GM12892 (cell line): ENCODE measurements at places on chromosomes 3 and 15.

- DNase-seq: no peak
Observed at GRCh38 chr3:140950863-140951262, 9.2 kb downstream of the SLC25A36 start.

DNA sequence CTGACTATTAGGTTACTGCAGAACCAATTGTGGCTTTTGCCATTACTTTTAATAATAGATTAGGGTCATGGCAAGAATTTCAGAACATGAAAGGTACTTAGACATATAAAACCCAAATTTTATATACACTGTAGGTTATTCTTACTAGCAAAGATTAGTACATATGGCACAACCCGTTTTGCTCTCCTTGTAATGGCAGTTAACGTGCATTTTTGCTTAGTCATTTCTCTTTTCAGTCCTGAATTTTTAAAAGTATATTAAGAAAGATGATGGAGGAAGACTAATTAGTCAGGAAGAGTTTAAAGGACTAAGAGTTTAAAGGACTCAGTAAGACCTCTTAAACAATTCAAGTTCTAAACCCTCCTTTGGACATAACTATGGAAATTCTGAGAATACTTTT, 114.0 kb downstream of the PEAK1 start:
- no peak for DNase-seq

- no peak for DNase-seq
Observed at GRCh38 chr3:24740326-24740725, 245.7 kb upstream of the THRB start.

GRCh38 chr3:81728766-81729544, 32.5 kb downstream of the GBE1 start:
- DNase-seq: no peak

DNA sequence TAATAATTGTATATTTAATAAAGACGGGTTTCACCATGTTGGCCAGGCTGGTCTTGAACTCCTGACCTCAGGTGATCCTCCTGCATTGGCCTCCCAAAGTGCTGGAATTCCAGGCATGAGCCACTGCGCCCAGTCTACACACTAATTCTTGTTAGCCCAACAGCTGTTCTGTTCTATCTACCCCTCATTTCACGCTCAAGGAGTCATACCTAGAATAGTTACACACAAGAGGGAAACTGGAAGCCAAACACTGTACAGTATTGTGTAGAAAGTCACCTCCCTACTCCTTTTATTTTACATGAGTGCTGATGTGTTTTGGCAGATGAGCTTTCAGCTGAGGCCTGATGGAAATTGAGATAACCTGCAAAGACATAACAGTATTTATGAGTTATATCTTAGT, 13.4 kb upstream of the CTDSPL2 start:
- DNase-seq: no peak

DNA sequence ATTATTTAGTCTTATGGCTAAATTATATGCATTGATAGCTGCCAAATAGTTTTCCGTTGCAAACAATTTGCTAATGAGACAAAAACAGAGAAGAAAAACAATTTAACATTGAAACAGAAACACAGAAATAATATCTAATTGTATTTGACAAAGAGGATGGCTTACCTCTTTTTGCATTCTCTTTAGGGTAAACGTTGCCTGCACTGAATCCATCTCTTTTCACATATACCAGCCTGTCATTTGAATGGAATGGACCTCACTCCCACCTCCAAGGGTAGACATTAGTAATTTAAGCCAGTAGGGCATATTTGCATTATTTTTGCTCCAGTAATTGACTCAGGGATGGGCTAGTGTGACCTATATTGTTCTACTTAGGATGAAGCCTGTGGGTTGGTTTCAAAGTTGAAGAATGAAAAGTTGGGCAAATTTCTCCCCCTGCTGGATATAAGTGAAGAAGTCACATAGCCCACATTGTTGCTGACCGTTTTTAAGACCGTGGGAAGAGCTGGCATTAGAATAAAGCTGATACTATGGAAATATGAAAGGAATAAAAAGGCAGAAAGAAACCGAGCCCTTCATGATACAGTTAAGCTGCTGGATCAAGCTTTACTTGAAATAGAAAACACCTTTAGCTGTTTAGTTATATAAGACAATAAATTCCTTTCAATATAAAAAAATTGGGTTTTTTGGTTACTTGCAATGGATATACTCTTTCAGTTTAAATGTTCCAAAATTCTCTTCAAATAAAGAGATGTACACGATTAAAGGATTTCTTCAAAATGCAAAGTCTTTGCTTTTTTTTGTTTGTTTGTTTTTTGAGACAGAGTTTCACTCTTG, 26.9 kb downstream of the PIERCE2 start:
- no peak for DNase-seq

- no peak for DNase-seq
Observed at GRCh38 chr3:72428803-72429202, 419.4 kb downstream of the SHQ1 start.

GRCh38 chr3:70557976-70558375, 245.5 kb upstream of the MDFIC2 start:
- DNase-seq: no peak

DNA sequence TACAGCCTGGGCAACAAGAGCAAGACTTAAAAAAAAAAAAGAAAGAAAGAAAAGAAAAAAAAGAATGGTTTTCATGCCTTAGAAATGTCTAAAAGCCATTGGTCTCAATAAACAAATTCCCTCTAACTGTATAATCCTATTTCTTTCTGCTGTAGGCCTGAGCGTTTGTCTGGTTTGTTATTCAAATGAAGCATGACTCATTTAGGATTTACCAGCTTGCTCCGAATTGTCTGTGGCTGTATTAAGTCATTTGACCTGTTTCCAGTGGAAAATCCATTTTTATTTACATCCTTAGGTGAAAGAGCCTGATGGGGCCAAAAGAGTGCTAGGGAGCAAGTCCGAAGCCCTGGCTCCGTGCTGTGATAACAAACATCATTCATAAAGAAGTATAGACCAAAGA, 73.8 kb downstream of the BDH1 start:
- no peak for DNase-seq

DNA sequence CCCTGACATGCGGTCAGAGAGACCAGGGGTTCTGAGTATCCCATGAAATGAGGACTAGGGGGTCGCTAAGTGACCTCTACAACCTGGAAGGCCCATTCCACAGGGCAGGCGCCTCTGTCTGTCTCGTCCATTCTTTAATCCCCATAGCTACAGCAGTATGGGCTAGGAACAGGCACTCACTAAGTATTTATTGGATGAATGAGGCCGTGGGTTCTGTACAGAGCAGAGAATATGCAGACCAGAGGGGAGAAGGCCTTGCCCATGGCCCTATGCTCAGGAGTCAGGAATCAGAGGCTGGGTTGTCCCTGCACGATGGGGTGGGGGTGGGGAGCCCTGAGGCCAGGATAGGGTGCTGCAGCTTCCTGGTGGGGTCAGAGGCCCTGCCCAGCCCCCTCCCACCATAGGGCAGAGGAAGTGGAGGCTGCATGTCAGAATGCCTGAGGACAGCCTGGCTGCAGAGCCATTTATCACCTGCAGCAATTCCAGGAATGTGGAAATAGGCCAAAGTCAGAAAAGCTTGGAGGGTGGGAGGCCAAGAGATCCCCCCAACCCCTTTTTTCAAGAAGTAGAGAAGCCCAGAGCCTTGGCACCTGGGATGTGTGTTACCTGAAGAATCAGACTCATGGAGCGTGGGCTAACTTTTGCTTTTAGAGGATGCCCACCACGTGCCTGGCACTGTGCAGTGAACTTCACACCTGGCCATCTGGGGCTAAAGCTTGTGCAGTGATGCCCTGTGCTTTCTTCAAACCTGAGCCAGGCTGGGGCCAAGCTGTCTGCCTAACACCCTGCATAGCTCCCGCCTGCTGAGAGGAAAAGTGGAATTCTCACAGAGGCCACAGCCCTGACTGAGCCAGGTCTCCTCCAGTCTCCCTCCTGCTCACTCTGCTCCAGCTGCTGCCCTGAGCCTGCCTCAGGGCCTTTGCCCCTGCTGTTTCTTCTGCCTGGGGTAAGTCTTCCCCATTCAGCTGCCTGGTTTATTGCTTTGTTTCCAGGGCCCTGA, 109.4 kb downstream of the WNT7A start:
- no peak for DNase-seq

DNA sequence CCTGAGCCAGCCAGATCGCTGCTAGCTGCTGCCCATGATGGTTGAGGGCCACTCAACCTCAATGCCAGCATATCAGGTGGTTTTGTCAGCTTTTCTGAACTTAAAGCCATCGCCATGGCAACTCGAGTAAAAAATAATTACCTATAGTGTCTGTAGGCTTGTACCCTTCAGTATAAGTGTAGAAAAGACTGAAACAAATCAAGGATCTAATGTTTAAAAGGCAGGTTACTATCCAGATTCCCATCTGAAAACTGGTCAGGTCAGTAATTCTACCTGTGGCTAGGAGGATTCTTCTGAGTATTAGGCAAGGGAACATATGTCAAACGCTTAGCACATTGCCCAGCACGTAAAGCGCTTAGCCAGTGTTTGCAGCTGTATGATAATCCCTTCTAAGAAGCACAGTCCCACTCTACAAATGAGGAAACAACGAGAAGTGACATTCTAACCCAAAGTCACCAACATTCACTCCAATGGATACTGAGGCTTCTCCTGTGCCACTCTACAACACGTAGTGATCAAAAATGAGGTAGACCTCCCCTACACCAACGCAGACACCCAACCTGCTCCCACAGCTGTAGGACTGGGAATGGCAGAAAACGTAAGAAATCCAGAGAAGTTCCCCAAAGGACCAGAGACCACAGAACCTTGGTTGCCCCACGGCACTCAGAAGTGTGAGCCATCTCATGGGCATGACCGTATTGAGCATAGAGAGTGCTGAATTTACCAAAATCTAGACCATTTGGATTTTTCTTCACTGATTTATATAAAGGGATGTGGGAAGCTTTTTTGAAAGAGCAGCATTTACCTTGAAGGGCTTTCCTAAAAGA, 55.3 kb downstream of the SLTM start:
- no peak for DNase-seq

DNA sequence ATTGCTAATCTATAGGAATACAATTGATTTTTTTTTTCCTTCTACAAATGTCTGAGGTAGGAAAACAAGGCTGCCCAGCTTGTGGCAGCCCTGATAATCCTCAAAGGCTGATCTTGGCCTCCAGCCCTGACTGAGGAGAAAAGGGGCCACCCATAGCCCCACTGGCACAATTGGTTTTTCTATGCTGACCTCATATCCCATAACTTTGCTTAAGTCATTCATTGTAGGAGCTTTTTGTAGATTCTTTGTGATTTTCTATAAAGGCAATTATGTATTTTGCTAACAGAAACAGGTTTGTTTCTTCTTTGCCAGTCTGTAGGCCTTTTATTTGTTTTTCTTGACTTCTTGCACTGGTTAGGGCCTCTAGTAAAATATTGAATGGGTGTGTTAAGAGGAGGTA, 80.2 kb upstream of the C15orf39 start:
- no peak for DNase-seq

DNA sequence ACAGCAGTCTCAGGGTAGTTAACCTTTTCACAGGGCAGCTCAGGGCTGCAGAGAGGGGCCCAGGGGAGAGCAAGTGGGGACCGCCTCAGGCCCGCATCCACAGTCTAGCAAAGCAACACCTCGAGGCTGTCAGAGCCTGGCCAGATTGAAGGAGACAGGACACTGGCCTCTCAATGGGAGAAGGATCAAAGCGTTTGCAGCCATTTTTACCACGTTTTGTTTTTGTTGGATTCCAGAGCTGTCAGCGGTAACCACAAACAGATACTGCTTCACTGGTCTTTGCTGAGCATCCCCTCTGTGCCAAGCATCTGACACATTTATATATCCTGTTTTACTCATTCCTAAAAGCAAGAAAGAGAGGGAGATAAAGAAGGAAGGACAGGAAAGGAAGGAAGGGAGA, 153.8 kb downstream of the SHQ1 start:
- DNase-seq: no peak

GRCh38 chr15:29433507-29434248, 164.1 kb upstream of the NSMCE3 start:
- no peak for DNase-seq

DNA sequence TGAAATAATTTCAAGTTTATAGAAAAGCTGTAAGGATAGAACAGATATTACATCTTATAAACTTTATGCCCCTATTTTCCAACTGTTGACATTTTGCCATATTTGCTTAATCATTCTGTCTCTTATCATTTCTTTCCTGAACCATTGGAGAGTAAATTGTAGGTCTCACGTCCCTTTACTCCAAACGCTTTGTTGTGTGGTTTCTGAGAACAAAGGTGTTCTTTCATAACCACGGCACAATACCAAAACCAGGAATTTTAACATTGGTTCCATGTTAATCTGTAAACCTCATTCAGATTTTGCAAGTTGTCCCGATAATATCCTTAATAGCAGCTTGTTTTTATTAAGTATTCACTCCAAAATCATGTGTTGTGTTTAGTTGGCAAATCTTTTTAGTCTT, 134.8 kb downstream of the AKAP13 start:
- DNase-seq: no peak

DNA sequence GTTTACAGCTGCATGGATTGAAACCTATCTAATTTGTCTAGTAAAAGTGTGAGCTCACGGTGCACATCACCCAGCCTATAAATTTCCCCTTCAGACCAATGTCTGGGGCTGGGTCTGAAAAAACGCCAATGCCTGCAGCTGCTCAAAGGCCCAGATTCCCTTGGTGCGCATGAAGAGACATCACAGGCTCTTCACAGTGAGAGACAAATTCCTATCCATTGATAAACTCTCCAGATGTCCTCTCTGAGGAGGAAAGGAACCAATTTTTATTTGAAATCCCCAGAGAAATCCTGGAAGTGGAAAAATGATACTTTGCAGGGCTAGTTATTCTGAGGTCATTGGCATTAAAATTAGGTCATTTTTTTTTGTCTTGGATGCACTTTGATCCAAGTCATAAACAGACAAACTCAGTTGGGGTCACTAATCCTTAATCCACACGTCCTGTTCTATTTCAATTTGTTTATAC, 360.5 kb downstream of the EPHA3 start:
- DNase-seq: no peak

DNA sequence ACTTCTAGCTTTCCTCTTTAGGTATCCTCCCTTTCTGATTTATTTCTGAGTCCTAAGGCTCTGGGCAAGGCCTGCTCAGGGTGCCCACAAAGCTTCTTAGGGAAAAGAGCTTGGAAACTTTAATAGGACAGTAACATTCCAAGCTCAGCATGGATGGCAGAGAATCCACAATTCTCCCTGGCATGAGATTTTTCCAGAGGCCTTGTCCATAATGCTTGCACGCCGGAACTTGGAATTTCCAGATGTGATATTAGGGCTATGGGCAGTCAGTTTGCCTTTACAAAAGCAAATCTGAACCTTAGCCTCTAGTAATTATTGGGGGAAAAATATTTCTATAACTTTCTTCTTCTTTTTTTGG, 139.0 kb upstream of the RBMS3 start:
- DNase-seq: no peak

- DNase-seq: no peak
Observed at GRCh38 chr3:57354768-57355167, 62.3 kb upstream of the ASB14 start.

GRCh38 chr3:150314248-150315004, 93.7 kb upstream of the TSC22D2 start:
- DNase-seq: no peak

GRCh38 chr3:160038862-160039562, 50.4 kb downstream of the IL12A start:
- peak; percentile 23 for DNase-seq
